Bronchial smooth muscle cell (primary cell): ENCODE measurements at places on chromosomes 7 and 10. TPM values are rescaled to one million over a fixed set of nuclear protein-coding genes. Genes with fewer than 3 reads are reported as not detected.

Gene AGR2
- total RNA-seq = not detected in 2 replicates

Gene CLCN1
- total RNA-seq = 0.09 TPM in 1 of 2 replicates, not detected in the other

Gene ATOH7
- total RNA-seq = not detected in 2 replicates

Gene RADIL
- 0.26 and 0.32 TPM in 2 replicates for total RNA-seq

Gene WDR86
- total RNA-seq = 0.95 and 3.8 TPM in 2 replicates

Gene IFIT2
- total RNA-seq = 8.0 and 9.1 TPM in 2 replicates

Gene IDI2
- 0.09 TPM in 1 of 2 replicates, not detected in the other for total RNA-seq

Gene MYL10
- not detected in 2 replicates for total RNA-seq

Gene DGKB
- under 0.01 TPM in 1 of 2 replicates, not detected in the other for total RNA-seq

Gene PTN
- 5.2 and 38.6 TPM in 2 replicates for total RNA-seq

Gene PCLO
- total RNA-seq = under 0.01 TPM in 2 replicates

Gene TAS2R5
- 0.43 and 0.79 TPM in 2 replicates for total RNA-seq

Gene BRAF
- 13.1 and 18.3 TPM in 2 replicates for total RNA-seq

Gene SPDYE2
- total RNA-seq = not detected in 2 replicates

Gene LRRC61
- 0.69 and 1.4 TPM in 2 replicates for total RNA-seq

Gene CDK14
- total RNA-seq = 24.3 and 51.5 TPM in 2 replicates

Gene INMT
- total RNA-seq = 14.3 and 17.0 TPM in 2 replicates

Gene ZMIZ2
- 6.9 and 8.1 TPM in 2 replicates for total RNA-seq

Gene ZC3HAV1L
- 2.8 and 3.8 TPM in 2 replicates for total RNA-seq

Gene SEC31B
- 3.3 and 3.9 TPM in 2 replicates for total RNA-seq

Gene EIF4H
- 331 and 583 TPM in 2 replicates for total RNA-seq

Gene EBF3
- total RNA-seq = 9.0 and 18.0 TPM in 2 replicates

Gene TMEM176A
- not detected in 2 replicates for total RNA-seq

Gene PAPOLB
- under 0.01 TPM in 2 replicates for total RNA-seq

Gene CELF2
- 3.8 and 4.4 TPM in 2 replicates for total RNA-seq

Gene ADCYAP1R1
- total RNA-seq = not detected in 2 replicates

Gene FAM25A
- not detected in 2 replicates for total RNA-seq

Gene ARHGAP22
- total RNA-seq = 34.2 and 46.1 TPM in 2 replicates

Gene H2BK1
- total RNA-seq = not detected in 2 replicates

Gene EN2
- under 0.01 TPM in 1 of 2 replicates, not detected in the other for total RNA-seq

Gene GPR22
- total RNA-seq = not detected in 2 replicates

Gene KIN
- 2.3 and 4.9 TPM in 2 replicates for total RNA-seq

Gene SLC29A3
- 0.63 and 1.4 TPM in 2 replicates for total RNA-seq

Gene PFKP
- 106 and 127 TPM in 2 replicates for total RNA-seq

Gene HERC4
- 38.9 and 65.3 TPM in 2 replicates for total RNA-seq

Gene CCL24
- total RNA-seq = not detected in 2 replicates

Gene SLC25A40
- total RNA-seq = 1.7 and 3.9 TPM in 2 replicates

Gene PPP1R3C
- 125 and 167 TPM in 2 replicates for total RNA-seq

Gene SAMD9
- total RNA-seq = 9.5 and 15.6 TPM in 2 replicates

Gene VWA2
- 0.86 and 0.95 TPM in 2 replicates for total RNA-seq

Gene HTR5A
- not detected in 2 replicates for total RNA-seq

Gene ABCA13
- 2.7 and 3.0 TPM in 2 replicates for total RNA-seq

Gene TSPAN33
- 0.16 and 0.17 TPM in 2 replicates for total RNA-seq

Gene NUTM2E
- total RNA-seq = not detected in 2 replicates

Gene DRGX
- not detected in 2 replicates for total RNA-seq

Gene OR2A7
- total RNA-seq = 0.09 TPM in 1 of 2 replicates, not detected in the other

Gene NPY4R
- under 0.01 TPM in 1 of 2 replicates, not detected in the other for total RNA-seq

Gene SGMS1
- 28.2 and 50.9 TPM in 2 replicates for total RNA-seq

Gene NPTX2
- total RNA-seq = under 0.01 TPM in 1 of 2 replicates, not detected in the other

Gene KIAA1217
- 0.26 and 1.4 TPM in 2 replicates for total RNA-seq

Gene ADGRA1
- total RNA-seq = not detected in 2 replicates

Gene LRIT1
- total RNA-seq = not detected in 2 replicates
